ENCODE measurements at places on chromosomes 2 and 18. TPM values are rescaled to one million over a fixed set of nuclear protein-coding genes. Genes with fewer than 3 reads are reported as not detected.

GRCh38 chr2:180184506-180184905 lies 177.4 kb upstream of the CWC22 start:
- H3K36me3 ChIP-seq: no peaks in the 10 kb centered on the region
- H3K4me3 ChIP-seq: no peak overlapping the region

DNA sequence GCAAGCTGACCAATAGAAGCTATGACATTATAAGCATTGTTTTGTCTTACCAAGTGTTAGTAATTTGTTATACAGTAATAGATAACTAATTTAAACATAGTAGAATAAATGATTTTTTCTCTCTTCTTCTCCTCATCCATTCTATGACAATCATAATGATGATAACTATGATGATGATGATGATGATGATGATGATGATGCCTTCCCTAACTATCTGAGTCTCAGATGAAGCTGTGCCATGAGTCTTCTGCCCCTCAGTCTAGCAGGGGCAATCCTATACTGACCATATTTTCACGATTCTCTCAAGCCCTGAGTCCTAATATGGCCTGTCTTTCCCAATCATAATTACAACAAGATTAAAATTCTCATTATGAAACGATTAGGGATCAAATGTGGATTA lies 1369.0 kb downstream of the LRP1B start:
- DNase-seq: no peak
- no peak overlapping the region for H3K4me3 ChIP-seq
- H3K27ac ChIP-seq: no peak overlapping the region

DNA sequence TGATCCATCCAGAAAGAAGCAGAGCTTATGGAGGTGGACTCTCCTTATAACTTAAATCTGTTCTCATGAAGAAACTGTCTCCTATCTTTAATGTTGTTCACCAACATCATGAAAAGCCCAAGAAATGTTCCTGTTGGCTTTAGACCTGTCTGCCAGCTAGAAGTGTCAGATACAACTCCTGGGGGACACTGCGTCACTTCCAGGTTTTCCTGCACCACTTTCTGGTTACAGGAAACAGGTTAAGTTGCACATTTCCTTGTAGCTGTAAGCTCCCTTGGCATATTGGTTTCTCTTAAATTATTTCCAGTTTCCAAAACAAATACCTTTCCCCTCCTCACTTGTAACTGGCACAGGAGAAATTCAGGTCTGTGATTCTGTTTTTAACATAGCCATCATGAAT lies 2.9 kb downstream of the CEP68 start:
- DNase-seq: no peak
- H3K27ac ChIP-seq: no peak overlapping the region
- no peaks in the 10 kb centered on the region for H3K27me3 ChIP-seq
- peaks cover 41% of the 10 kb centered on the region for H3K4me1 ChIP-seq
- H3K4me3 ChIP-seq: no peak overlapping the region

GRCh38 chr2:70948337-70949003 lies 12.8 kb downstream of the ATP6V1B1 start:
- peak overlapping the region; percentile 58 for H3K4me3 ChIP-seq
- H3K27me3 ChIP-seq: peaks cover 33% of the 10 kb centered on the region
- peak; percentile 81 for DNase-seq
- peaks cover 17% of the 10 kb centered on the region for H3K4me1 ChIP-seq
- H3K27ac ChIP-seq: no peak overlapping the region
- H3K36me3 ChIP-seq: no peaks in the 10 kb centered on the region

- peaks cover 38% of the 10 kb centered on the region for H3K36me3 ChIP-seq
- no peak overlapping the region for H3K4me3 ChIP-seq
- no peak for DNase-seq
- H3K27ac ChIP-seq: no peak overlapping the region
- no peaks in the 10 kb centered on the region for H3K27me3 ChIP-seq
Measured at GRCh38 chr18:56632070-56633022, 6.0 kb downstream of the TXNL1 start.

- no peaks in the 10 kb centered on the region for H3K36me3 ChIP-seq
- H3K4me3 ChIP-seq: no peak overlapping the region
- H3K27me3 ChIP-seq: no peaks in the 10 kb centered on the region
- no peak overlapping the region for H3K27ac ChIP-seq
Measured at GRCh38 chr2:48914477-48915089, 159.1 kb upstream of the LHCGR start.

DNA sequence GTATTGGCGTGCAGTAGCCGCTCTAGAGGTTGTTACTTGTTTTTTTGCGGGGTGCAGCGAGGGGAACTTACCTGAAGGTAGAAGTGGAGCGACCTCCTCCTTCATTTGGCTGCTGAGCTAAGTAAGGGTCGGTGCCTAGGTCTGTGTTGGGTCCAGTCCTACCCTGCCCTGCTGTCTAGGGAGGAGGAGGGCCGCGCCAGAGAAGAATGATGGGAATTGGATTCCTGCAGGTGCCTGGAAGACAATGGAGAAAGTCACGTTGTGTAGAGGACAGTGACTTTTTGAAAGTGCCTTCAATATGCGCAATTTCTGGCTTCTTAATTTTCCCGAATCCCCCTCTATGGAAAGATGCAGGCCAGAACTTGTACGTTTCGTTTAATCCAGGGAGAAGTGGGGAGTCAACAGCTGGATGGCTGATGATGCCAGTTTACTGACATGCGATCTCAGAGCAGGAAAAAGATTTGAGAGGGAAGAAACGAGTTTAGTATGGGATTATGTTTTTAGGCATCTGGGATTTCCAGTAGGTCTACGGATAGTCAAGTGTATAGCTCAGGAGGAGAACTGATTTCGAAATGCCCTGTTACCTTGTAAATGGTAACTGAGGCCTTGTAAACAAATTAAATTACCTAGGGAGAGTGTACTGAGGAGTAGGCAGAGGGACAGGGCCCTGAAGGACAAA lies 653 bp downstream of the MRPS9 start:
- peaks cover 4% of the 10 kb centered on the region for H3K36me3 ChIP-seq
- peak overlapping the region; percentile 88 for H3K27ac ChIP-seq
- no peaks in the 10 kb centered on the region for H3K27me3 ChIP-seq
- no peak for DNase-seq
- peak overlapping the region; percentile 91 for H3K4me3 ChIP-seq

Gene ITPRIPL1
- 53.2 TPM for total RNA-seq

Gene LIPG
- total RNA-seq: not detected

Gene FSHR
- not detected for total RNA-seq
